Right ventricle myocardium inferior (tissue), 1 donor: ENCODE measurements at places on chromosomes 16 and 17.
A peak's percentile ranks its signal among the peaks of the same experiment; 100 is the strongest.

DNA sequence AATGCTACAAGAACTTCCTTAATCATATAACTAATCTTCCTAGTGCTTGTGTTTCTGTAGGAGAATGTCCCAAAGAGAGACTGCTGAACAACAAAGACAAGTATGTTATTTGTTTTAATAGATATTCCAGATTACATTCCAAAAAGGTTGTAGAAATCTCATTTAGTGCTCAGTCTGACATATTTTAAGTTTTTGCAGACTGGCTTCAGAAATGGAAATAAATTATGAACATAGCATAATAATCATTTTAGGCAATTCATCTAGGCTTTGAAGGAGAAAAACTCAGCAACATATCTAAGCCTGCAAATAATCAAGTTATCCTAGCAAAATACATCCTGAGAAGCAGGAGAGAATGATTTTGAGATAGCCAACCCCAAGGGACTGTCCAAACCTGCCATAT is 171.6 kb upstream of the CDH5 start:
- no peak for DNase-seq

- DNase-seq: no peak
Measured at GRCh38 chr16:51607201-51607651, 456.2 kb upstream of the SALL1 start.

DNA sequence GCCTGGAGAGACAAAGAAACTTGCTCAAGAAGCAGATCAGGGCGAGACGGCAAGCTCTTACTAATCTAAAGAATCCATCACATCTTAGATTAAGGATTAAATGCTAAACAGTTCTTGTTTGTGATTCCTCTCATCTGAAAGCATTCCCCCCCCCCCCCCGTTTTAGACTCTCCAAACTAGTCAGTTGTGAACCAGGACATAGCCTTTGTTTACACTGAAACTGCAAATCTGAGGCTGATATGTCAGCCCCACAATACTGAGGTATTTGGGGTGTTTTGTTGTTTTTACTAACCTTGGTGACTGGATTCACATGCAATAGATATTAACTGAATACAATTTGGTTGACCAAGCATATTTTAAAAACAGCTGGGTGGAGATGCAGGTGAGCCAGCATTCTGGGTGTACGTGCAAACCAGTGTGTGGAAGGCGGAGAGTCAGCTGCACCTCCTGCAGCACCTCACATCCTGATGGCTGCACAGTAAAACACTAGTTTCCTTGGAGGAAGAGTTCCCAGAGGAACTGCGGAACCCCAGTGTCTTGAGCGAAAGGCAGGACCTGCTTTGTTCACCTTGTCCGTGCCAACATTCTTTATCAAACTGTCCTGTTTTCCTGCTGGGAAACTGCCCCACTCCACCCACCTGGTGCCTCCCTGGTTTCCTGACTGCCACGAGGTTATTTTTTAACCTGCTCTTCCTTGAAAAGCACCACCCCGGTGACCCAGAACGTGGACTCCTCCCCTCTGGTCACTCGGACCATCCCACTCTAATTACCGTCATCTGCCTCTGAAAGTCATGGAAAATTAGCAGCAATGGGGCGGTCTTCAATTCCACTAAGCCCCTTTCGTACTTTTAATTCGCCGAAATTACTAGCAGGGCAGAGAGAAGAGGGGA is 1.2 kb upstream of the YPEL2 start:
- DNase-seq: no peak

- no peak for DNase-seq
Measured at GRCh38 chr16:53913920-53914319, 210.0 kb downstream of the FTO start.

DNA sequence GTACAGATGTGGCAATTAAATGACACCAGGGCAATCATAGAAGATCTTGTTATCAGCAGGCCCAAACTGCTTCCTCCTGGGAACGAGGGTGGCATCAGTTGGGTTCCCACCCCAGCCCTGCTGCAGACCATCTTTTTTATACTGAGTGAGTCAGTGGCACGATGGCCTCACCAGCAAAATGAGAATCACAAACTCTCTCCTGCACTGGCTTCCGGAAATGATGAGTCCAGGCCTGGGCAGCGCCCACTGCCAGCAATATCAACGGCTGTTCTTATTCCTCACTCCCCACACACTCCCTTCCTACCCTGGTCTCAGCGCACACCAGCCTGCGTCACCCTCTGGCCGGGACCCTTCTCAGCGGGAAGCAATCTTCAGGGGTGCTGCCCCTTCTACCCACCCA is 340.3 kb downstream of the FOXL1 start:
- DNase-seq: no peak

GRCh38 chr17:81923302-81924260 is 4.0 kb downstream of the MAFG start:
- peak; percentile 93 for DNase-seq

DNA sequence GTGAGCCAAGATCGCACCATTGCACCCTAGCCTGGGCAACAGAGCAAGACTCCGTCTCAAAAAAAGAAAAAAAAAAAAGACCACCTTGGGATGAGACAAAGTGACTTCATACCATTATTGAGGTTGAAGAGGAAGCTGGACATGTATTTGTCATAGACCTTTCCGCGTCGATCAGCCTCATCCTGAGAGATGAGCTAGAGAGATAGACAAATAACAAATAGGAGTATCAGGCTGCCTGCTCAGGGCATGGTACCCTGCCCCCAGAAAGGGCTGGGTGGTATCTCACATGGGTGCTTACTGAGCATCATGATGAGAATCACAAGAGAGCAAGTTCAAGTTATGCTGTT is 22.1 kb downstream of the CNTNAP1 start:
- no peak for DNase-seq
